HAP-1 (cell line): ENCODE measurements at places on chromosomes 7 and 10.

DNA sequence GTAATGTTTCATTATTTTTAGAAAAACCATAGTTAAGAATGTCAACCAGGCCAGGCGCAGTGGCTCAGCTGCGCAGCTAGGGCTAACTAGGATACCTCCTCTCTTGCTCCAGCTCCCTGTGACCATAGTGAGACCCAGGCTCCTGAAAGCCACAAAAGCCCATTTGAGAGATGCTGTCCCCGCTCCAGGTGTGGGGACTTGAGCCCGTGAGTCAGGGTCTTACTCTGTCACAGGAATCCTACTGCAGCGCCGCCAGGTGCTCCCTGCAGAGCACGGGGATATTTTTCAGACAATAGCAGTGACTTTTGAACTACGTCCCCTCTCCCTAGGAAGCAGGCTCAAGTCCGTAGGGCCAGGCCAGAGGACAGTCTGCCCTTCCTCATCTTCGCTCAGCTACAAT lies 75.6 kb upstream of the NRBF2 start:
- no peak for DNase-seq

DNA sequence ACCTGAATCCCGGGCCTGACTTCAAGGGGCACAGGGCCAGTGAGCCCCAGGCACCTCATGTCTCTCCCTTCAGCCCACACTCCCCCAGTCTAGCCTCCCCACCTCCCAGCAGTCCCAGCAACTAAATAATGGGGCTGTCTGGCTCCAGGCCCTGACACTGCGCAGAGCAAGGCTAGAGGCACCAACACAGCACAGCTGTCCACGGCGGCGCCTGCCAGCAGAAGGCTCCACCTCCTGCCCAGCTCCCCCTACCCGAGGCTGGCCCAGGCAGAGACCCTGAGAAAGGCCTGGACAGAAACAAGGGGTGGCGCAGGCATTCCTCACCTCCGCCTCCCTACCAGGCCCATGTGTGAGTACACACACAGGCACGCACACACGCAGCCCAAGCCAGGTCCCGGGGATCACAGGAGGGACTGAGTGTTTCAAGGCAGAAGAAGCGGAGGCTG lies 6.1 kb downstream of the KCNH2 start:
- DNase-seq: no peak

GRCh38 chr7:47514818-47515217 lies 67.1 kb downstream of the TNS3 start:
- DNase-seq: no peak

DNA sequence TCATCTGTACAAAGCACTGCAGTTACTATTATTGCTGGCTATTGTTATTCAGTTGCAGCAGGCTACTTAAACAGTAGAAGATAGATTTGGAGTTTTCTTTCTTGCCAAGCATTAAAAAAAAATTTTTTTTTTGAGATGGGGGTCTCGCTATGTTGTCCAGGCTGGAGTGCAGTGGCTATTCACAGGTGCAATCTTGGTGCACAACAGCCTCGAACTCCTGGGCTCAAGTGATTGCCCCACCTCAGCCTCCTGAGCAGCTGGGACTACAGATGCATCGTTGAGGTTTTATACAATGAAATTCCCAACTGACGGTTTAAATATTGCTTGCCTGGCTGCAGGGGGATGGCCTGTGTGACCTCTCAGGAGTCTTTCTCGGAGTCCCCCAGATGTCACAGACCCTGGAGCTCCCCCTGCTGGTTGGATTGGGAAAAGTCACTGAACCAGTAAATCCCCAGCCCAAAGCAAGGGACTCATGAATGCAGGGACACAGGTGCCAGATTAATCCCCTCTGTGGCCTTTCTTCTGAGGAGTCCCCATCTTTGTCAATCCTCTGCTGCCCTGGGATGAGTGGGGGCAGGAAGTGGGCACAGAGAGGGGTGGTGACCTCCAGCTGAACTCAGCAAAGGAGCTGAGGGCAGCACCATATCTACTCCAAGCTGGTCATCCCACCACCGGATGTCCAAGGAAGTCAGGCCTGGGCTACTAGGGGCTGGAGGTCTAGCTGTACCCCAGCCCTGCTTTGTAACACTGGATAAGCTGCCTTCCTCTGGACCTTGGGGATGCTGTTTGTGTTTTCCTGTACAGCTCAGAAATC lies 149.6 kb downstream of the C10orf105 start:
- DNase-seq: peak; percentile 90

GRCh38 chr10:36538953-36539586 lies 586.3 kb upstream of the ANKRD30A start:
- no peak for DNase-seq

DNA sequence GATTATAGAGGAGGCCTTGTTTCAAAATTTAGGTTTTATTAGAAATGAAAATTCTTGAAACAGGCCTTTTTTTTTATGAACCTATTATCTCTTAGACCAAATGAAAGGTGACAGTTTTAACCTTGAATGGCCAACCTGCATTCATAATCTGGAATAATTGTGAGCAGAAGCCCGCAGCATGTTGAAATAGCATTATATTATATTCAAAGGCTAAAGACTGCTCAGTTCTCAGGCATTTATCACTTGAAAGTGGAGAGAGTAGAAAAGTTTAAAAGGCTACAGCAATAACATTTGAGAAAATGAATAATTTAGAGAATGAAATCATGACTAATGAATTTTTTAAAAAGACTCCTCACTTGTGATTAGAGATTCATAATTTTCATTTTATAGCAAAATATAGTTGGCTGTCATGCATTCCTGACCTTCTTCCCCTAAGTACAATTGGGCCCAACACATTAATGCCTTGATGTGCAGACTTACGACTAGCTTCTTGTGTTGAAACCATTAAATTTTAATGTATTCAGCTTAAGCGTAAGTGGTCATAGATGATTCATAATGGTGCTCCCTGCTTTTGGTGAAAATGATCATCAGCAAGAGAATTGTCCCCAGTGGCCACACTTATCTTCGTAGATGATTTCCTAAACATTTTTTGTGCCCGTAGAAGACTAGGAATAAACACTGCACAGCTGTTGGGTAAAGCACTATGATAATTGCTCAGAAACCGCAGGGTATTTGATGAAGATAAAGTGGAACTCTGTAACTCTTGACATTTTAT lies 346.6 kb upstream of the BMPER start:
- no peak for DNase-seq
